ENCODE measurements at places on chromosomes 2 and 18.

DNA sequence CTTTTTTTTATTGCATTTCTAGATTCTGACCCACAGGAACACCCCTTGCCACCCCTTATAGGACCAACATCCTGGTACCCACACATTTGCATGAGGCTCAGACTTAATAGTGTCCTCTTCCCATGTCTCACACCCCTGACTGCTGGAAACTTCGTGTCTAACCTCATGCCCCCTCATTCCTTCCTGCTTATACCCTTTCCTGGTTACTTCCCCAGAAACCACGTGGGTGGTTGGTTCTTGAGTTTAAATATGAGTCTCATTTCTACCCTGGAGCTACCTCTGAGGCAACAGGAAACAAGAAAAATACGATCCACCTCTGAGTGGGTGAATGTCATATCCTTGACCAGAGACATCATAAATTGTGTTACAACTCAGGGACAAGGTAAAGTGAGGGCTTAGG, 1.6 kb downstream of the TNP1 start:
- no peak for DNase-seq

- no peak for DNase-seq
Observed at GRCh38 chr18:53792762-53793161, 431.7 kb downstream of the MBD2 start.

DNA sequence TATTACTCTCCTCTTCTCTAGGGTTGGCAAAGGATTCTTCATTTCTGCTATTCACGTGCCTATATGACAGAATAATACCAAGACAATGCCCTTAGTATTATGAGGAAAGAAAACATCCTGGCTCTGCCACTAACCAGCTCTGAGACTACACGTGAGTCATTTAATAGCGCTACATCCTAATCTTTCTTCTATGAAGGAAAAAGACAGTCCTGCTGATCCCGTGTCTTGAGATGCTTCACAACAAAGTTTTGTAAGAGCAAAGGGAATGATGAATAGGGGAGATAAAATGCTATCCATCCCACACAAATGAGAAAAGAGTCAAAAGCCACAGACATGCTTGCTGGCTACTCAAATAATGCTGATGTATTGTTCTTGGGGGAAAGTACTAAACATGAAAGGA, 152.8 kb downstream of the PID1 start:
- no peak for DNase-seq

GRCh38 chr18:54090856-54091255, 133.6 kb downstream of the MBD2 start:
- DNase-seq, result no peak

DNA sequence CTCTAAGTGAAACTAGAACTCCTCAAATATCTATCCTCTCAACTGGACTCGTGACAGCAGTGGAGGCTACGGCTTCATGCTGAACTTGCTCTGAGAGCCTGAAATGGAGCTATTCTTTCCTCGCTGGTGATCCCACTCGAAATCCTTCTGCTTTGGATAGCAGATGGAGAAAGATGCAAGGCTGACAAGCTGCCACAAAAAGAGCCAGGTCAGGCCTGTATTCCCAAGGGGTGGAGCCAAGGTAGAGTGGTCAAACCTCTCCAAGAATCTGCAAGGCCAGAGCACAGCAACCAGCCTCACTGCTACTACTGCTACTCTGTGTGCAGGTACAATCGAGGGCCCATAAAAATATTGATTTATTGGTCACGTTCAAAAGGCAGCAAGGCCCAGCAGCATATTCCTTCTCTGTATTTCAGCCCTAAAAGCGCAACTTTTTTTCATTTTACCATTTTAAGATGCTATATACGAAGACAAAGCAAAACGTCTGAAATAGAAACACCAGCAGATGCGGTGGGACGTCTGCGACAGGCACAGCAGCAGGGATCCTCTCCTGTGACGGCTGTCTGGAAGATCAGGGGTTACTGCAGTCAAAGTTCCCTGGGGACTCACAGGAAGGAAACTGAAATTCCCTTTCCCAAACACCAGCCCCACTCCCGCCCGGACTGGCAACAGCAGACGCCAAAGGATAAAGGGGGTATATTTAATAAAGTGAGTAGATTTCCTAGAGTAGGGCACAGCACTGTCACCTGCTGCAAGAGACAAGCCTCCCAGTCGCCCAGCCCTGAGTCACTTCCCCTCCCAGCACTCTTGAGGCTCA, 2.4 kb downstream of the SPRED2 start:
- DNase-seq, result no peak

DNA sequence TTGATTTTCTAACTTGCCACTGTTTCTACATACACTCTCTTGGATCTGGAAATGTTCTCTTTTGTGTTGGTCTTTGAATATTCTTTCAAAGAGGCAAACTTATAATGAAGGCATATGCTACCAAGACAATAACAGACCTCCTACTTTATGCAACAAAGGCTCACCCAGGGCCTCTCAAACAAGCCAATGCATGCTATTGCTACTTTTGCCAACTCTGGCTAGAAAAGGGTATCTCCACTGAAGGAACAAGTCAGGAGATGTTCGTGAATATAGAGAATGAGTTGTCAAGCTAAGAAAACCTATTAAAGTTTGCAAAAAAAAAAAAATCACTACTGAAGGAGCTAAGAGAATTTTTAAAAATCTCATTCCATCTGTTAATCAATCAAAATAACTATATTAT, 15.9 kb upstream of the DSG2 start:
- no peak for DNase-seq
